ENCODE measurements at places on chromosomes 7 and 10. TPM values are rescaled to one million over a fixed set of nuclear protein-coding genes. Genes with fewer than 3 reads are reported as not detected.

- H3K27me3 ChIP-seq: no peaks in the 10 kb centered on the region
- H3K4me1 ChIP-seq: peaks cover 28% of the 10 kb centered on the region
- H3K36me3 ChIP-seq: no peaks in the 10 kb centered on the region
- no peak for DNase-seq
- H3K27ac ChIP-seq: peak overlapping the region; percentile 2
These were observed 39.6 kb downstream of the DYNC1I1 start for GRCh38 chr7:95811846-95812445.

GRCh38 chr10:69372126-69372980 is 44.4 kb downstream of the TACR2 start:
- H3K27me3 ChIP-seq: no peaks in the 10 kb centered on the region
- H3K36me3 ChIP-seq: peaks cover 31% of the 10 kb centered on the region
- no peak overlapping the region for H3K4me3 ChIP-seq
- H3K27ac ChIP-seq: no peak overlapping the region
- H3K4me1 ChIP-seq: peaks cover 29% of the 10 kb centered on the region

DNA sequence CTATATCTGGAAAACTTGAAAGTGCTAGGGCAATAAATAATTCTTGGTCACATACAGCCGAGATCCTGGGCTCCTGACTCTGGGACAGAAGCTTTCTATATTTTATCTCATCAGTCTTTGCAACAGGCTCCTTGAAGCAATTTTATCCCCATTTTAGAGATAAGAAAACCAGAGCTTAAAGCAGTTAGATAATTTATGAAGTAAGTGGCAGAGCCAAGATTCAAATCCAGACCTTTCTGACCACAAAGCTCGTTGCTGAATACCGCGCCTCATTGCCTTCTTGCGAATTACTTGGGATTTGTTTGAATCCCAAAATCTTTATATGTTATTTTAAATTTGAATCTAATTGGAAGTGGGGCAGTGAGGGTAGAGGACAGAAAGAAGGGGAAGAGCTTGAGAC is 106.0 kb downstream of the TCF7L2 start:
- peaks cover 38% of the 10 kb centered on the region for H3K4me1 ChIP-seq
- DNase-seq: no peak
- peak overlapping the region; percentile 90 for H3K27ac ChIP-seq
- H3K27me3 ChIP-seq: no peaks in the 10 kb centered on the region

DNA sequence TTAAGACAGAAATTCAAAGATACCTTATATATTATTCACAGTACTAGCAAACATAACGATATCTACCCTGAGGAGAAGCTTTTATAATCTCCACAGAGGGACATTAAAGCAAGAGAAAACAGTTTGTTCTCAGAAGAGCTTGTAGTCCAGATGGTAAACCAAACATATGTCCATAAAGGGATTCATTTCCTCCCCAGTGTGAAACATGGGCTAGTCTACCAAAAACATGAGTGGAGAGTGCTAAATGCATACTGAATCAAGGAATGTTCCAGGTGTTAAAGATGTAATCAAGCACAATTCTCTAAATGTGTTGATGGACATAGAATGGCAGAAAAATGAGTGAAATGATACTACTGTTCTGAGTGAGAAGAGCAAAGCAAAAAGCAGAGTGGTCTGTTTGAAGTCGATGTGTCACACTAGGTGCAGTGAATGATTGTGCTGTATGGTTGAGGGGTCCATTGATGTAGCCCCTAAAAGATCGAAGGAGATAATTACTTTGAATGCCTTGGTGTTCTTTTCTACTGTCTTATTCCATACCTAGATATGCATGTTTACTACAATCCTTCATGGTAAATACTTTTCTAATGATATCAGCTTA is 25.3 kb downstream of the BCAP29 start:
- H3K4me3 ChIP-seq: no peak overlapping the region
- H3K27ac ChIP-seq: no peak overlapping the region
- no peaks in the 10 kb centered on the region for H3K27me3 ChIP-seq

GRCh38 chr10:58952162-58952601 is 224.3 kb upstream of the PHYHIPL start:
- H3K27me3 ChIP-seq: no peaks in the 10 kb centered on the region
- H3K4me1 ChIP-seq: no peaks in the 10 kb centered on the region
- no peaks in the 10 kb centered on the region for H3K36me3 ChIP-seq
- no peak for DNase-seq

DNA sequence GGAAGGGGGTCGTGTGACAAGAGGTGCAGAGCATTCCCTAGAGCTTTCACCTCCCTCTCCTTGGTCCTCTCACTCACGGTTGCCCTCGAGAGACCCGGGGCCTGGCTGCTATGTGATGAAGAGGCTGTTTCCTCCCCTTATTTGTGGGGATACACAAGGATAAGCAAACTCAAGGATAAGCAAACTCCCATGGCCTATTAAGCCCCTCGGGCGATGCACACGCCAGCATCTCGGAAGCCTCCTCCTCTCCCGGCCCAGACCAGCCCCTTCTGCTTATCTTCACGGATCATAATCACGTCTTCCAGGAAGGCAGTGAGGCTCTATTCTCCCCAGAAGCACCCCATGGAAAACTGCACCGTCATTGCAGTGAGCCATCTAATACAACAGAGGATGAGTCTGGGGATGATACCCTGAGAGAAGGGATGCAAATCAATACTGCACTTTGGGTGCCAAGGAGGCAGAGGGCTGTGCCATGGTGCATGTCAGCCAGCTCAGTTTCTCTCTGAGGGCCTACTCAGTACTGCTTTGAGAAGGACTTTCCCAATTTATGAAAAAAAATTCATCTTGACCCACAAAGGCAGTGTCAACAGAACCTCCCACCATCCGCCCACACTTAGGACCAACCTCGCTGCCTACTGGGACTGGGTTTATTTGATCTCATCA is 22.2 kb downstream of the TMEM273 start:
- no peak overlapping the region for H3K27ac ChIP-seq
- H3K36me3 ChIP-seq: no peaks in the 10 kb centered on the region
- no peak overlapping the region for H3K4me3 ChIP-seq
- DNase-seq: no peak
- H3K4me1 ChIP-seq: no peaks in the 10 kb centered on the region
- H3K27me3 ChIP-seq: no peaks in the 10 kb centered on the region

GRCh38 chr10:70909326-70909935 is 21.1 kb upstream of the PCBD1 start:
- H3K4me1 ChIP-seq: no peaks in the 10 kb centered on the region
- H3K36me3 ChIP-seq: no peaks in the 10 kb centered on the region
- H3K4me3 ChIP-seq: no peak overlapping the region
- no peak overlapping the region for H3K27ac ChIP-seq
- H3K27me3 ChIP-seq: no peaks in the 10 kb centered on the region

The ZNF425 gene
- total RNA-seq: 3.4 TPM

The AASS gene
- total RNA-seq: 87.7 TPM

The NYAP1 gene
- total RNA-seq: 0.92 TPM

The CHN2 gene
- 44.7 TPM for total RNA-seq

The ANKRD2 gene
- 1.9 TPM for total RNA-seq

The SPDYE5 gene
- not detected for total RNA-seq

The HOXA3 gene
- total RNA-seq: 29.3 TPM

The OPN1SW gene
- not detected for total RNA-seq

The PPP1R3A gene
- total RNA-seq: not detected

The CXCL12 gene
- 149 TPM for total RNA-seq
